Activated CD8-positive, alpha-beta memory T cell treated with anti-CD3 and anti-CD28 coated beads, Interleukin-2, amount 10 ng/mL, durations not matched to agents 7 days and 5 days (primary cell): ENCODE measurements at places on chromosomes 11 and 22.

- no peak for DNase-seq
Measured at GRCh38 chr11:76069001-76069400, 137.3 kb downstream of the WNT11 start.

GRCh38 chr22:47401976-47402770 is 639.7 kb downstream of the TBC1D22A start:
- no peak for DNase-seq

DNA sequence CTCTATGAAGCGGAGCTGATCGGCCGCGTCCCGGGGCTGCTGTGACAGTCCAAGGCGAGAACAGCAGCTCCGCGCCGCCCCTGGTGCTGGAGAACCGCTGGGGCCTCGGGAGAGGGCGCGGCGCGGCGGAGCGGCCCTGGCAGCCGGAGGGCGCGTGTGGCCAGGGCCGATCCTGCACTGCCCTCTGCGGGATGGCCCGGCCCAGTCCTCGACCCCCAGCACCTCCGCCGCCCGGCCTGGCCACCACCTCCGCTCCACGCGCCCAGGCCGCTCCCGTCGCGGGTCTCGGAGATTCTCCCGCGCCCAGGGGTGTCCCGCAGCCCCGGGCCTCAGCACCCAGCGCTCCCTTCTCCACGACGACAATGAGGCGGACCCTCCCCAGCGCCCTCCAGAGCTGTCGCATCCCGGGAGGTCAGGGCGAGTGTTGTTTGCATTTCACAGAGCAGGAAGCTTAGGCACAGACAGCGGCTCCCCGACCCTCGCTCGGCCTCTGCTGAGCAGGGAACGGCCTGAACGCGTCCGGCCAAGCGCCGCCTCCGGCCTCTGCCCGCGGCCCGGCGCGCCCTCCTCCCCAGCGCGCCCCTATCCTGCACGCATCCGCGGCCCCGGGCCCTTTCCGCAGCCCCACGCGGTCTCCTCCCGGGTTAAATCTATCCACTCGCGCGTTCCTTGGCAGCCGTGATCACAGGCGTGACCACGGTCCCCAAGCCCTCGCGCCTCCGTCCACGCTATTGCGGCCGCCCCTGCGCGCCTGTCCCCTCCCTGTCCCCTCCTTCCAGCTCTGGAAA is 109.7 kb downstream of the WNT7B start:
- no peak for DNase-seq

DNA sequence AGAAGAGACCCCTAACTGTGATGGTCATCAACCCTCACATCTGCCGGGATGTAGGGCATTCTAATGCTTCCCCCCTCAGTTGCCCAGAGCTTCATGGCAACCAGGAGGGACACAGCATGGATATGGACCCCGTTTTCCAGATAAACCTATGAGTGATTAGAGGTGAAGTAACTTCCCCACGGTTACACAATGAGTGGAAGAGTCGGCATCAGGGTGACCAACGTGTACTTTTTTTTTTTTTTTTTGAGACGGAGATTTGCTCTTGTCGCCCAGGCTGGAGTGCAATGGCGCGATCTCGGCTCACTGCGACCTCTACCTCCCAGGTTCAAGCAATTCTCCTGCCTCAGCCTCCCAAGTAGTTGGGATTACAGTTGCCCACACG is 25.0 kb downstream of the TXN2 start:
- no peak for DNase-seq

GRCh38 chr11:120336641-120337354 is 585 bp downstream of the ARHGEF12 start:
- DNase-seq: peak; percentile 58

DNA sequence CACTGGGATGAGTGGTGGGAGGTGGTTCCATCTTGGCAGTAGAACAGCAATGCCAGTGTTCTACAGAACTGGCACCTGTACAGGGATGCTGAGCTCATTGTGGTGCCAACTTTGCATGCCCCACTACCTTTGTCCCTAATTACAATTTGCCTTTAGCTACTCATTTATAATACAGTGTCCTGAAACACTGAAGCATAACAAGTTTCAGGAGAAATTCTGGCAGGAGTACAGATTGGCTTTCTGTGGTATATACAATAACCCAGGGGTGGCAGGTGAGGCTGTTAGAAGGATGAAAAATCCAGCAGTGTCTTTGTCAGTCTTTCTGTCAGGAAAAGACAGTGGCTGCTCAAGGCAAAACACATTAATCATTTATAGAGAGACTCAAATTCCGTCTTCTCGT is 240.3 kb downstream of the FAM76B start:
- no peak for DNase-seq

DNA sequence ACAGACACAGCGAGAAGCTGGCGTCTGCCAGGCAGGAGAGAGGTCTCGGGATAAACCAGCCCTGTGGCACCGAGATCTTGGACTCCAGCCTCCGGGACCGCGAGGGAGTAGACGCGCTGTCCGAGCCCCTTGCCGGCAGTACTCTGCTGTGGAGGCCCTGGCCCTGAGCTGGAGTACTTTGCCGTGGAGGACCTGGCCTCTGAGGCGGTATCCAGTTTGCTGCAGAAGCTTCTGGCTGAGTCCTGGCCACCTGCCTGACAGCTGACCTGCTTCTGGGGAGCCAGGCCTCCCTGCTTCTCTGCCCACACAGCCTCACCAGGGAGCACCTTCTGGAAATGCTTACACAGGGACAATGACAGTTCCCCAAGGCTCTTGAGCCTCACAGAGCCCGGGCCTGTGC is 31.6 kb upstream of the CARS1 start:
- DNase-seq: no peak
